CD4-positive, alpha-beta memory T cell (primary cell): ENCODE measurements at places on chromosomes 2 and 18.

GRCh38 chr2:11304476-11304875, 40.0 kb downstream of the ROCK2 start:
- no peaks in the 10 kb centered on the region for H3K36me3 ChIP-seq
- DNase-seq, result no peak
- H3K4me1 ChIP-seq, result peaks cover 9% of the 10 kb centered on the region
- H3K27ac ChIP-seq, result no peak overlapping the region
- H3K4me3 ChIP-seq, result no peak overlapping the region
- H3K27me3 ChIP-seq, result no peaks in the 10 kb centered on the region

GRCh38 chr2:22634167-22634566, 750.8 kb upstream of the KLHL29 start:
- H3K4me1 ChIP-seq, result no peaks in the 10 kb centered on the region
- no peaks in the 10 kb centered on the region for H3K36me3 ChIP-seq
- no peak overlapping the region for H3K27ac ChIP-seq

DNA sequence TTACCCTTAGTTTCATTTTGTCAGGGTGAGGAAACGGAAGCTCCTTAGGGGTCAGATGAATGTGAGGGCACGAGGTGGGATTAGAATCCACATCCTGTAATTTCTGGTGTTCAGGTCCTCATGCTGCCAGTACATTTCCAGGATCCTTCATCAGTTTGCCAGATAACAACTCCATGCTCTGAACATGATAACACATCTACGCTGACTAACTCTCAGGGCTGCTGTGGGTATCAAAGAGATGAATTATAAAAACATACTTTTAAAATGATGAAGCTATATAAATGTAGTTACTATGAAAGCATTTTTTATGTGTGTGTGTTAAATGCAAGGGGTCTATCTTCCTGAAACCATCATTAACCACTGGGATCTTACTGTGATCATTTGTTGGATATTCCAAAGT, 325.9 kb downstream of the SLC8A1 start:
- no peak for DNase-seq
- H3K4me3 ChIP-seq, result no peak overlapping the region
- no peaks in the 10 kb centered on the region for H3K27me3 ChIP-seq
- no peaks in the 10 kb centered on the region for H3K4me1 ChIP-seq
- H3K36me3 ChIP-seq, result no peaks in the 10 kb centered on the region

- H3K36me3 ChIP-seq, result no peaks in the 10 kb centered on the region
- H3K4me1 ChIP-seq, result peaks cover 27% of the 10 kb centered on the region
- no peak for DNase-seq
- H3K4me3 ChIP-seq, result no peak overlapping the region
- H3K27ac ChIP-seq, result no peak overlapping the region
- H3K27me3 ChIP-seq, result no peaks in the 10 kb centered on the region
Observed at GRCh38 chr2:207503234-207503633, 26.5 kb upstream of the CREB1 start.

- H3K36me3 ChIP-seq, result no peaks in the 10 kb centered on the region
- no peak overlapping the region for H3K27ac ChIP-seq
- no peak for DNase-seq
- no peak overlapping the region for H3K4me3 ChIP-seq
- H3K4me1 ChIP-seq, result no peaks in the 10 kb centered on the region
- H3K27me3 ChIP-seq, result no peaks in the 10 kb centered on the region
Observed at GRCh38 chr2:149146876-149147275, 108.4 kb downstream of the LYPD6B start.

GRCh38 chr2:8642366-8643068, 39.3 kb upstream of the ID2 start:
- H3K27me3 ChIP-seq, result no peaks in the 10 kb centered on the region
- no peaks in the 10 kb centered on the region for H3K4me1 ChIP-seq
- no peak for DNase-seq
- no peak overlapping the region for H3K4me3 ChIP-seq

GRCh38 chr18:70044632-70045031, 97.0 kb upstream of the CD226 start:
- no peaks in the 10 kb centered on the region for H3K4me1 ChIP-seq
- H3K36me3 ChIP-seq, result no peaks in the 10 kb centered on the region
- no peak overlapping the region for H3K4me3 ChIP-seq
- H3K27me3 ChIP-seq, result no peaks in the 10 kb centered on the region

GRCh38 chr2:963876-964275, 13.2 kb downstream of the SNTG2 start:
- DNase-seq, result no peak
- no peaks in the 10 kb centered on the region for H3K4me1 ChIP-seq
- H3K27me3 ChIP-seq, result no peaks in the 10 kb centered on the region
- no peaks in the 10 kb centered on the region for H3K36me3 ChIP-seq
- H3K4me3 ChIP-seq, result no peak overlapping the region
- no peak overlapping the region for H3K27ac ChIP-seq
